Stimulated activated CD4-positive, alpha-beta T cell treated with anti-CD3 and anti-CD28 coated beads, Interleukin-4, amount 100 ng/mL, for 24 hours (primary cell): ENCODE measurements at places on chromosomes 11 and 22.

DNA sequence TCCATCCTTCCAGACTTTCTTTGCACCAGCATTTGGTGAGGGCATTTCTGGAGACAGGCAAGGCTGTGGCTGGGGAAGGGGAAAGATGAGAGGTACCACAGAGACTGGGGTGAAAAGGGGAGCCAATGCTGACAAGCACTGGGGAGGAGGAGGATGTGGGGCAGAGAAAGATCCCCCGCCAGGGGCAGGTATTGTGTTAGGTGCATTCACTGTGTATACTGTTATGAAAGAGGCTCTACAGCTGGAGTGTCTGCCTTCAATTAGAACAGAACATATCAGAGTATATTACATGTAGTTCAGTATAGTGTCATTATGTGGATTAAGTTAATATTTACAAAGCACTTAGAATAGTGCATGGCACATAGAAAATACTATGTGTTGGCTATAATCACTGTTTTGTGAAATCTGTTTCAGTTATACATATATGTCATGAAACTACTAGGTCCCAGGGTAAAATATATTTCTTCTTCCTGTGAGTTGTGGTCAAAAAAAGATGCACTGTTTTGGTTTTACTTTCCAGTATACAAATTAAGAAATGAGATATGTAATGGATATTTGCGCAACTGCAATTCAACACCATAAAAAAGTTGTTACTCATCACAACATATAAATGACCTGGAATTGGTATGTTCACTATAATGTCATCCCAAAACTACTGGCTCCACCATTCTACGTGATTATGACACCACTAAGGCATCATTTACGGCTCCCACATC lies 8.4 kb downstream of the MSANTD2 start:
- no peak for DNase-seq

- no peak for DNase-seq
Measured at GRCh38 chr11:62580959-62581715, 7.4 kb upstream of the EEF1G start.

- no peak for DNase-seq
Measured at GRCh38 chr22:27711756-27712155, 89.8 kb downstream of the MN1 start.

DNA sequence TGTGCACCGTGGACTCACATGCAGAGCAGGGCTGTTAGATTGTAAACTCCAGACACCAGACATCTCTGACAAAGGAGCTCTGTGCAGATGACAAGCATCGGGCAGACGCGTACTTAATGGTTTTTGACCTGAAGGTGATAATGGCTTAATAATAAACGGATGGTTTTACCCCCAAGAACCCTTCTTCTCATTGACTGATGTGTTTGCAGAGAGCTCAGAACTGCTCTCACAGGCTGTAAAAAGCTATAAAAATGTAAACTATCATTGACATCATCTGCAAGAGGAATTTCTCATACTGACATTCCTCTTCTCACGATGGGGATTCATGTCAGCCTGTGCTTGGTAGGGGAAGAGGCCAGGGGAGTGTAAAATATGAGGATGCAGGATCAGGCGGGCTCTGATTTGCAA lies 8.6 kb upstream of the ARHGAP8 start:
- DNase-seq = no peak

DNA sequence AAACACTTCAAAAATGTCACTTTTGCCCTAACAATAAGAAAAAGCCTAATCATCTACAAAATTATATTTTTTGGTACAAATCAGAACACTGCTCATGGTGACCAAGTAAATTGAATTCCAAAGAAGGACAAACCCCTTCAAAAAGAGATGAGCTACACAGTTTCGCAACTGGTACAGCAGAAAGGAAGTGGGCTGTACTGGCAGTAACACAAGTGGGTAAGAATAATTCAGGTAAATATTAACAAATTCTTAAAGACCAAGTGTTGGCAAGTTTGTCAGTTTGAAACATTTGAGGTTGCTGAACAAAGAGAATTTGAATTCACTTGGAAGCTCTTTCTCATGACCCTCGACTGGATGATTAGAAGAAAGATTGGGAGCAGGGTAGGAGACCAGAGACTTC lies 35.5 kb downstream of the MSANTD4 start:
- DNase-seq = no peak

GRCh38 chr11:133545199-133545803 lies 13.0 kb upstream of the OPCML start:
- no peak for DNase-seq

GRCh38 chr22:23712256-23712655 lies 21.4 kb downstream of the RGL4 start:
- DNase-seq = no peak

DNA sequence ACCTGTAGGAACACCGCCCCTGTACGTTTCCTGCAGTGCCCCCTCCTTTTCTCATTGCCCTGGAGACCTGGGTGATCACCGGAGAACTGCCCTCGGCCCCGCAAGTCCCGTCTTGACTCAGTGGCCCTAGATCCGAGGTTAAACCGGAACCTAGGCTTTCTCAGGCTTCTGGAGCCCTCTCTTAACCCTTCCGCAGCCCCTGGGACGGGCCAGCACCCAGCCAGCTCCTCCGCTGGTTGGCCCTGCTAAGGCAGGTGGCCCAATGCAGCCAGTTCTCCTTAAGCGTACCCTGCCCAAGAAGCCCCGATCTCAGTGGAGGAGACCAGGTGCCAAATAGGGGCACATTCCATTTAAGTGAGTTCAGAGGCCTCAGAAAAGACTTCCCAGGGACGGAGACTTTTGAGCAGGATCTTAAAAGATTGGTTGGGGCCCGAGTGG lies 776 bp downstream of the NLRX1 start:
- DNase-seq = peak; percentile 43

DNA sequence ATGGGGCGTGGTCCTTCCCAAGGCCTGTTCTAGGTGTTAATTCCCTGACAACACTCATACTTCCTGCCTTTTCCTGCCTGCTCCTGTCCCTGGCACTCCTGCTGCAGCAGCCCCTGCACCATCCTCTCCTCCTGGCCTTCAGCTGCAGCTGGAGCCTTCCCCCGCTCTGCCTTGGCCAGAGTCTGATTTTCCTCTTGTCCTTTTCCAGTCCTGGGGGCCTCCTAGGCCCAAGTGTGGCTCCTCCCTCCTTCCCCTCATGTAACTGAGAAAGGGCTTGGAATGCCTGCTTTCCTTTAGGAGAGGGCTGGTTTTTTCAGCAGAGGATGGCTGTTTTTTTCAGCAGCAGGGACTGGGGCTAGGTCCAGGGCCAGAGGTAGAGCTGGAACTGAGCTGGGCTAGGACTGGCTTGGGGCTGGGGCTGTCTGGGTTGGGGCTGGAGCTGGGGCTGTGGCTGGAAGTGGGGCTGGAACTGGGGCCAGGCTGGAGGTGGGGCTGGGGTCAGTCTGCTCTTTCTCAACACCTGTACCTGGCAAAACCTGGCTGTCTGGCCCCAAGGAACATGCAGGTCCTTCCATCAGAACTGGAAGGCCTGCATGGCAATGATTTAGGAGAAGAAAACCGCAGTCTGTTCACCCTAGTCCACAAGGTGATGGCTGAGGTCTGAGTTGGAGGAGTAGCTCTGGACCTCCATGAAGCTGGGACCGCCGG lies 23.6 kb downstream of the ZC3H7B start:
- DNase-seq = no peak

DNA sequence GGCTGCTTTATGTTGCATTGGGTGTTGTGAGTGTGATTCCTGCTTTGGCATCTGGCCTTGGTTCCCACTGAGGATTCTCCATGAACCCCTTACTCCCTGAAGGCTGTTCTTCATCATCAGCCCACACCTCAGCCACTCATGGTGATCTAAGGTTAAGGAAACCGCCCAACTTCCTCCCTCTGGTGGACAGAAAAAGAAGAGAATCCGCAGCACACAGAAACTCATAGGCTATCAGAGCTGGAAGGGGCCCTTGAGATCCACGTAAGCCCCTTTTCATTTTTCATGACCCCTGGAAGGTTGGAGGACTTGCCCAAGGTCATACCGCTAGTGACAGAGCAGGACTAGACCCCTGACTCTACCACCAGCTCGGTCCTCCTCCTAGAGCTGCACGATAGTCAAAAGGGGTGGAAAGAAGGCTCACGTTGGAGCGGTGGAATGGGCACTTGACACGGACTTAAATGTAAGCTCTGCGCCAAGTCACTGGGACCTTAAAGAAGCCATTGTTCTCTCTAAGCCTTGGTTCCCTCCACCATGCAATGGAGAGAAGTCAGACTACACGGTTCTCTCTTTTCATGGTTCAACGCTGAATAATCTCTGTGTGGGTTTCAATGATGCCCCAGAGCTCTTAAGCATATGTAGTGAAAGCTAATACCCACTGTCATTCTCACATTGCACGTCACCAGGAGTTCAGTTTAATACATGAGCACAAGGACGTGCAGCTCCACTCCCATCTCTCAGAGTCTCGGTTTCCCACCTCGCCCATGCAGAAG lies 83.6 kb upstream of the CRTAM start:
- DNase-seq = peak; percentile 46

- peak; percentile 30 for DNase-seq
Measured at GRCh38 chr22:19121631-19122142, 525 bp downstream of the DGCR2 start.

DNA sequence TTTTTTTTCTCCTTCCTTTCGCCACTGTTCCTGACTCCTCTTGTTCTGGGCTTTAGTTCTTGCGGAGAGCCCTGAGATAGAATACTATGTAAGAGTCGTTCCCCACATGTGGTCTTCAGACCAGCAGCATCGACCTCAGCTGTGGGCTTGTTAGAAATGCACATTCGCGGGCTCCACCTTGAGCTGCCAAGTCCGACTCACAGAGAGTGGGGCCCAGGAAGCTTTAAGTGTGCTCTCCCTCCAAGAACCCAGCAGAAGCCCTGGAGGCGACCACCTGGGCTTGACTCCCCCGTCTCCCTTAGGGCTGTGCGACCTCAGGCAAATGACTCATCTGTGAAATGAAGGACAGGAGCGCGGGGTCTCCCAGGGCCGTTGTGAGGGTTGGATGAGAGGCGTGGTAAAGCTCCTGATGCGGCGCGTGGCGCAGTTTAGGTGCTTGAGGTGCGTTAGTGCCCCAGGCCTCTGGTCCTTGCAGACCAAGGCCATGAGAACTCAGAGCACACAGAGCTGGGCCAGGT lies 18.8 kb downstream of the SAMM50 start:
- DNase-seq = no peak

DNA sequence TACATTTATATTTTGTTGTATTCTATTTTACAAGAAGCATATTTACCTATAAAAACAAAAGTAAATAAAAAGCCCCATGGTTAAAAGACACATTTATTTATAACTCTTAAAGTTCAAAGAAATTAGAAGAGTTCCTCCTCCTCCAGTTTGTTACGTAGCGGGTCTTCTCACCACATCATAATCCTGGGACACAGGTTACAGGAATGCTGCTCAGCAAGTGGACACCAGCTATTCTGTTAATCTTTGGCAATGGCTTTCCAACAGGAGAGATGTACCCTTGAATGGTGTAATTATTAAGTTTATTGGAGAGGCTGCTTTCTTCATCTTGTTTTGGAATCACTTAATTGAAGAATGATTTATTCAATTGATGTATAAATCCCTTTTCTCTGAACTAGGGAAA lies 19.6 kb upstream of the CAT start:
- DNase-seq = no peak

- peak; percentile 78 for DNase-seq
Measured at GRCh38 chr11:6362873-6363678, 27.2 kb upstream of the SMPD1 start.

- DNase-seq = no peak
Measured at GRCh38 chr11:87290304-87290922, 252.7 kb downstream of the TMEM135 start.

- no peak for DNase-seq
Measured at GRCh38 chr11:22775248-22775647, 54.4 kb downstream of the SVIP start.

- no peak for DNase-seq
Measured at GRCh38 chr11:19959648-19960059, 200.6 kb downstream of the DBX1 start.

DNA sequence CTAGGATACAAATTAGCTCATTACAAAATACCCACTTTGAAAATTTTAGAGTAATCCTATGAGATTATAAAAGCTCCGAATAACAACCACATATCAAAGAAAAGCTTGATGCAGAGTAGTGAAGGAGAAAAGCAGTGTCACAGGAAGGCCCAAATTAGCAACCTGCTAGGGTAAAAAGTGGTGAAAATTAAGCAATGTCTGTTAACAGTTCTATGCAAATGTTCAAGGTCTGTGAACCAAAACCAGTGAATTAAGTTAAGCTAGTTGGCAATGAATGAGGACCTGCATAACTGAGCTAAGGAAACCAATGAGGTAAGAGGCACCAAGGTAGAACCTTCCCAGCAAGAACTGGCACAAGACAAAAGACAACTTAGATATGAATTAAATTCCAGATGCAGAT lies 29.6 kb downstream of the PRDM10 start:
- no peak for DNase-seq

DNA sequence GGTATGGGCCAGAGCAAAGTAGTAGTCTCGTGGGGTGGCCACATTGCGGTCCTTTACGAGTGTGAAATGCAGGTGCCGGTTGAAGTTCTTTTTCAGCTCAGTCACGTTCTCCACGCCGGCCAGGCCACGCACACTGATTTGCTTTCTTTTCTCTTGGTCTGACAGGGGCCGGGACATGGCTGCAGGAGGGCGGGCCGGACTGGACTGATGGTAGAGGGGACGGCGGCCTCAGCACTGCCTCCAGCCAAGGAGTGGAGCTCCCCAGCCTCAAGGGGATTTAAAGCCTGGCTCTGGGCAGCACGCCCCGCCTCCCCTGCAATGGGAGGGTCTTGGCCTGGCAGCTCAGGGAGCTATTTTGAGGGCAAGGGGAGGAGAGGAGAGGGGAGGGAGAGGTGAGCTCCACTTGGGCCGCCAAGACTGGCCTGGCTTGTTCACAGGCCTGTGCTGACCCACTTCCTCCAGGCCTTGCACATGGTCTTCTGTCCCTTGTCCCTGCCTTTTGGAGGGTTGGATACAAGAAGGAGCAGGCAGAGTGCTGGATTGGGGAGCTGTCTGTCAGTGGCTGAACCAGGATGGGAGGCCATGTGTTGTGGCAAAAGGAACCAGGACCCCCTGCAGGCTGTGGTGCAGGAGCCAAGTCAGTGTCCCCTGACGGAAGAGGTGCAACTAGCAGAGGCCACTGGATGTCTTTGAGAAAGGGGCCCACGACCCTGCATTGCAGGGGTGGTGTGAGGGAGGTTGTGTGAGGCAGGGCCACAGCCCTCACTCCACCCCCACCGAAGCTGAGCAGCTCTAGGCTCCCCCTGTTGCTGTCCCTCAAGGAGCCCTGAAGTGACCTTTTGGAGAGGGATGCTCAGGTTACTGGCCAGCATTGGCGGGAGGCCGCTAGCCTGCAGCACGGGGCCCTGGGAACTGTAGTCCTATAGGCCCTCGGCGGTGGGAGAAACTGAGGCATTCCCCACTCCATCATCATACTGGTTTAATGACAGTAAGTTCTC lies at the start of gene PYGM:
Gene PYGM (minus strand): TSS at position 253 of the 998 bp plus-strand sequence. CDS start 76 bp downstream, at position 177.
- no peak for DNase-seq

DNA sequence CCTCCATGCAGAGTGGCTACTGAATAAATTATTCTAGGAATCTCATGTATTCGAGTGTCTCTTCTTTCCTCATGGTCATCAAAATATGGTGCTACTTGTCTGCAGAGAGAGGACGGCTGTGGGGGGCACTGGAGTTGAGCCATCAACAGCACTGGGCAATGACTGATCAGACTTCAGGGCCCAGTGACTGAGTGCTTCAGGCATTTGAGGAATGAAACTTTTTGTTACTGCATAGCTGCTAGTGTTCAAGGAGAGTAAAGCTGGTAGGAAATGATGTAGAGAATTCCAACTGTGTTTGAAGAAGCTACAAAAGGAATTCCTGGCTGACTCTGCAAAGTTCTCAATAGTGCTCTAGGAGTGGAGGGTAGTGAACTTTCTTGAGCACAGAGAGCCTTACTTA lies 277.7 kb downstream of the CADM1 start:
- DNase-seq = no peak

GRCh38 chr22:22720724-22721261 lies 76.4 kb downstream of the GGTLC2 start:
- no peak for DNase-seq
